Activated T-helper 2 cell treated with anti-CD3 and anti-CD28 coated beads, Interferon-gamma antibody, Interleukin-2, Interleukin-4, amounts not matched to agents 10 μg/mL and 5 μg/mL and 100 μg/mL, durations not matched to agents 14 hours and 24 hours and 36 hours (primary cell): ENCODE measurements at places on chromosomes 16 and 17.

DNA sequence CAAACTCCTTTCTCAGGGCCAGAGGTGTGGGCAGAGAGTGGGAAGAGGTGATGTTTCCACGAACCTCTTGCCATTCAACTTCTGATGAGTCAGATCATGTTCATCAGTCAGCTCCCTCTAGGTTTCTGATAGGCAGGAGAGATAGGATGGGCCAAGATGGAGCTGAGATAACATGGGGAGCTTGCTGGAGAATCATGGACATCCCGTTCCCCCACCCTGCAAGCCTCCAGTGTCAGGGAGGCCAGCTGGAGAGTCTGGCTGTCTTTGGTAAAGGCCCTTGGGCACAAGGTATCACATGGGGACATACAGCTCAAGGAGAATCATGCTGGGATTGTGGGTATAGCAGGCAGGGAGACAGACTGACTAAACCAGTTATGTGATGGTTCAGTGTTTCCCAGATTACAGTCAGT is 136.0 kb upstream of the IRX3 start:
- DNase-seq, result no peak

DNA sequence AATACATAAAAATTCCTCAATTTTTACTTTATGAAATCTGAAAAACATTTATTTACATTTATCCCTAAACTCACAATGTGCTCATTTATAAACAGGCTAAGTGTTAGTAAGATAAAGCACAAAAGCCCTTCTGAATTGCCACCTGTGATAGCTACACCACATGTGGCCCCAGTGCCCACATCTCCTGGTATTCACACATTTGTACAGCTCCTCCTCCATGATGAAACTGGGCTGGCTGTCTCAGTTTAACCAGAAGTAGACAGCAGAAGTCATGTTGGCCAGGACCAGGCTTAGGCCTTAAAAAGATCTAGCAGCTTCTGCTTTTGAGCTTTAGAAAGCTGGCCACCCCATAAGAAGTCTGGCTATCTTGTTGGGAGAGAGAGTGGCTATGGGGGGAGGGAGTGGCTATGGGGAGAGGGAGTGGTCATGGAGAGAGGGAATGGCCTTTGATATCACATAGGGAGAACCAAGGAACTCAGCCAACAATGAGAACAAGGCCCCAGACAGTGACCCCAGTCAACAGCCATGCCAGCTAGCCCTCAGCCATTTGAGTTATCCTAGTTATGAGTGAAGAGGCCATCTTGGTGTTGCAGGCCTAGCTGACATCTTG is 47.4 kb downstream of the CEP95 start:
- no peak for DNase-seq

GRCh38 chr16:11188801-11189740 is 66.9 kb downstream of the SOCS1 start:
- DNase-seq, result no peak

- no peak for DNase-seq
Observed at GRCh38 chr16:68762996-68763756, 26.1 kb downstream of the CDH1 start.

DNA sequence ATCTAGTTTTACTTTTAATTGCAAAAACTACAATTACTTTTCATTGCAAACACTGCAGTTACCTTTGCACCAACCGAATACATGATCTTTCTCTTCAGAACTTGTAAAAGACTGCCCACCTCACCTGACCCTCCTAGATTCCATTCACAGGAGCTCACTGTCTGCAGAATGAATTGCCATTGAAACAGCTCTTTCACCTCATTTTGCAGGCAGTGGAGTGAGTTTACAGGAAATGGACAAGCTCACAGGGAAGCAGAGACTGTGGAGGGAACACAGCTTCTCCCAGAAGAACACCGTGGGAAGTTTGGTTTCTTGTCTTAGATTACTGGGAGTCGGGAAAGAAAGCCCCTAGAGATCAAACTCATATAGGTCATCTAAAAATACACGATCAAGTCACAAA is 439.7 kb upstream of the RBFOX1 start:
- no peak for DNase-seq

GRCh38 chr16:78140818-78141466 is 41.5 kb downstream of the WWOX start:
- no peak for DNase-seq

GRCh38 chr17:17035920-17036523 is 6.2 kb upstream of the MPRIP start:
- no peak for DNase-seq

GRCh38 chr16:83951544-83951943 is 1.5 kb upstream of the OSGIN1 start:
- no peak for DNase-seq

- no peak for DNase-seq
Observed at GRCh38 chr16:17414421-17414820, 56.3 kb downstream of the XYLT1 start.

DNA sequence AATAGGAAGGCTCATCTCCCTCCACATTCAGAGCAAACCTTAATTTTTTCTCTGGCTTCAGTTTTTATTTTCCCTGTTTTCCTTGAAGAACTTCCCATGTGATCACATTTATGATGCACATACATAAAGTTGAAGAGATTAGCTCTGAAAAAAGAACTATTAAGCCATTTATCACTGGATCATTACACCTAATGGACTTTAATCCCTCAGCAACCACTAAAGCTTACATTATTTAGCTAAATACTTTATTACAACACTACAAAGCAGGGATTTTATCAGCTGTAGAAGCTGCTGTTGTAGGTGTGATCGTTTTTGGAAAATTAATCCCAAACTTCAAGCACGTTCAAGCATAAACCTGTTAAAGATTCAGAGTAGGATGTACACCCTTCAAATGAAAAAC is 21.1 kb downstream of the SMYD4 start:
- no peak for DNase-seq
